ENCODE measurements at places on chromosomes 2 and 18. TPM values are rescaled to one million over a fixed set of nuclear protein-coding genes. Genes with fewer than 3 reads are reported as not detected.

- DNase-seq, result peak; percentile 71
Observed at GRCh38 chr2:88842656-88843460, 151.4 kb downstream of the RPIA start.

DNA sequence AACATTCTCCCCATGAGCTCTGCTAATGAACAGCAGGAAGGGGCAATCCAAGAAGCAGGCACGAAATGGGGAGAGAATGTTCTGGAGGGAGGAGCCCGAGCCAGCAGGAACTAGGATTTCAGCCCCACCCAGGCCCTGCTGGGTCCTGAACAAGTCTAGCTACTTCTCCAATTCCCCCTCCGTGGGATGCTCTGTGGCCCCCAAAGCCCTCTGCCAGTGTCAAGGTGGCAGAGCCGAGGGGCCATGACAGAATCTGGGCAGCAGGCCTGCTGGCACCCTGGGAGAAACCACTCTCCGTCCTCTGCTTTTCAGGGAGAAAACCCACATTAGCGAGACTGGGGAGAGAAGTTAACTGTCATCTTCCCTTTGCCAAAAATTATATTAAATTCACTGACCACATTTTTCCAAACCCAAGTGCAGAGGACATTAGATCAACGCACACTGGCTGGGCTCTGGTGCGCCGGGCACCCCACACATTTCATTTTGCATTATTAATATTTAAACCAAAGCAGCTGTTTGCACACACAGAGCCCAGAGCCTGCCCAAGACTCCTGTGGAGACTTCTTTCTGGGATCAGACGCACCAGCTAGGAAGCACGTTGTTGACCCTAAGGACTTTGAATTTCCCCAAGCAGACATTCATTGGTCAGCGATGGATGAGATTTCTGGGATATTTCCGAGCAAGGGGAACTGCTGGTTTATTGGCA is 80.2 kb upstream of the PKDCC start:
- no peak for DNase-seq

GRCh38 chr18:62437235-62438017 is 85.4 kb upstream of the ZCCHC2 start:
- no peak for DNase-seq

DNA sequence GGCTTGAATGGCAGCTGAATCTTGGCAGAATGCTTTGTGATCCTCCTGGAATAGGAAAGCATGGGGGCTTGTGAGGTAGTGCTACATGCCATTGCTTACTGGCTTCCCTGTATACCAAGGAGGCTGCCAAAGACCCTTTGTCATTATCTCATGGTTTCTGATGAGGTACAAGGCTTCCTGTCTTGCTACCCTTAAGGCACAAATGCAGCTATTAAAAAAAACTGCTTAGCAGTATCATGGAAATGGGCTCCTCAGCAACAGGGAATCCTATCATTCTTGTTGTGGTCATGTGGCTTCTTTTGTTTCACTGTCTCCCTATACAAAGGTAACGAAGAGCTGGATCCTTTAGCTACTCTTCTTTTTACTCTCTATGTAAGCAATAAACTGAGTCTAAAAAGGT is 6.6 kb upstream of the KANSL1L start:
- no peak for DNase-seq

Gene CTAGE1
- not detected for total RNA-seq

Gene IL36G
- not detected for total RNA-seq

Gene SCTR
- not detected for total RNA-seq

Measured in OCI-LY7 (cell line).